ENCODE measurements at places on chromosomes 13 and 19.
A peak's percentile ranks its signal among the peaks of the same experiment; 100 is the strongest.

GRCh38 chr19:8137425-8137824 lies 12.0 kb downstream of the FBN3 start:
- DNase-seq, result no peak

- peak; percentile 77 for DNase-seq
Measured at GRCh38 chr19:10919352-10920287, 8.8 kb downstream of the YIPF2 start.

DNA sequence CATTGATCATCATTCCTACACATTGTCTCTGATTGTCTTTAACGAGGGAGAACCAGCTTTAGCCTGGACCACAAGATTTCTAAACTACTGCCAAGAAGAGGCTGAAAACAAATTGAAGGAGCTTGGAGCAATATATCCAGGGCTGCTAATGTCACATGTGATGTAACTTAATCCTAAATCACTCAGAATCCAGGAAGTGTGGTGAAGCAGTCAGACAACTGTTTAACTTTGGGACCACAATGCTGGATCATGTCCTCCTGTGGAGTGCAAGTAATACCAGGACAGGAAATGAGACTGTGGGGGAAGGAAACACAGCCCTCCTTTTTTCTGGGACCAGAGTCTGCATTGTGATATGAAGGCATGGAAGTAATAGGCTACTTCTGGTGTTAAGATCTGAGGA lies 430.2 kb downstream of the KCTD12 start:
- no peak for DNase-seq

GRCh38 chr13:79749984-79750551 lies 269.1 kb downstream of the NDFIP2 start:
- DNase-seq, result no peak

- DNase-seq, result no peak
Measured at GRCh38 chr13:74406420-74406819, 272.2 kb upstream of the KLF12 start.

- DNase-seq, result no peak
Measured at GRCh38 chr13:65168026-65168425, 2062.1 kb downstream of the PCDH9 start.

- DNase-seq, result no peak
Measured at GRCh38 chr19:23522431-23522830, 127.2 kb upstream of the ZNF91 start.

All from NCI-H2029 (cell line).